Neural crest cell (in vitro differentiated cells): ENCODE measurements at places on chromosomes 11 and 22.

DNA sequence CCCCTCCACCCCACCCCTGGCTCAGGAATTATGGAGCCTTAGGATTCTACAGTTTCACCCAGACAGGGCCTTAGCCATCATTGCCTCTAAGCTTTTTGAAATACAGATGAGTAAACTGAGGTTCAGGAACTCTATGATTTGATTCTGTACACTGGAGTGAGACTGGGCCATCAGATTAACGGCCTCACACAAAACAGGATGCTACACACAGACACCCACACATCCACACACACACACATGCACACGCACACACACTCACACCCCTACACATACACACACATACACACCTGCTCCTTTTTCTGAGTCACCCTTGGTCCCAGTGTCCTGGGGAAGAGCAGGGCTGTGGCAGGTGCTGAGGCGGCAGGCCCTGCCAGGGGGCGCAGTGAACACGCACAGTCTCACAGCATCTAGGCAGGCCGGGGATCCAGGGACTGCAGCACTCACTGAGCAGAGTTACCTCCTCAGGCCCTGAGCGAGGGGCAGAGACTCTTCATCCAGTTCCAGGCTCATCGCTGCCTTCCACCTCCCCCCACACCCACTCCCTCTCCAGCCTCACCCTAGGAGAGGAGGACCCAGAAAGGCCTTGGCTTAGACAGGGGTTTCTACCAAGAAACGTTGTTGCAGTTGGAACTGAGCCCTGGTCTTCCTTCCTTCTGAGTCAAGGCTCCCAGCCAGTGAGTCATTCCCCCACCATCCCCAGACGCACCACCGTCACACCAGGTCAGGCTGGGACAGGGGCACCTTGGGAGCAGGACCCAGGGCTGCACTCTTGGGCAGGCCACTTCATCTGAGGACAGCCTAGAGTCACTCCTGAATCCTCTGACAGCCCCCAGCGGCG is 89.8 kb upstream of the PARVA start:
- peak; percentile 38 for DNase-seq

DNA sequence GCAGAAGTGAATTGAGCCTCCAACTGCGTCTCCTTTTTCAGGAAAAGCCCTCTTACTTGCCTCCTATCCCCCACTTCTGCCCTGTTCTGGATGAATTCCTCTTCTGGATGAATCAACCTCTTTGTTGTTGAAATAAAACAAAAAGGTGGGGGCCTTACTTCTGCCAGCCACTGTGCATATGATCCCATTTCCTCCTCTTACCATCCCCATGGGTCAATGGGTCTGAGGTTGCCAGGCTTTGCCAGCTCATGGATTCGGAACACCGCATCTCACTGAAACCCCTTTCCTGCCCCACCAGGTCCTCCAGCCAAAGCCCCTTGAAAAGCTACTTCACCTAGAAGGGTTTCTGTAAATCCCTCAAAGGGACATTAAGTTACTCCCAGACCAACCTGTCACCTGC is 3.7 kb upstream of the CHST1 start:
- DNase-seq = no peak

GRCh38 chr11:48054994-48055291 is 74.6 kb downstream of the PTPRJ start:
- DNase-seq = no peak

DNA sequence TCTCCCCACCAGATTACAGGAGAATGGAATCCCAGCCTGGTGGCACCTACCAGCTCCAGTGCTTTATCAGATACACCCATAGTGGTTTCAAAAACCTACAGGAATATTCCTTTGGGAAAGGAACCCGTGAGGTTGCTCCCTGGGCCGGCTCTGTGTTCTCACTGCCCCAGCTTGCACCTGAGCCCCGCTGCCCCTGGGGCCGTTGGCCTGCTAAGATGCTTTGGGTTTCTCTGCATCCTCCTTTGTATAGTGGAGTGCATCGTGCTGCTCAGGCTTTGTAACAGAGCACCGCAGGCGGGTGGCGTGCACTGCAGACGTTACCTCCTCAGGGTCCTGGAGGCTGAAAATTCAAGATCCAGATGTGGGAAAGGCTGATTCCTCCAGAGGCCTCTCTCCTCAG is 414.1 kb downstream of the BRD1 start:
- no peak for DNase-seq

GRCh38 chr11:12692229-12693075 is 18.2 kb downstream of the TEAD1 start:
- peak; percentile 55 for DNase-seq

- no peak for DNase-seq
Observed at GRCh38 chr11:22930816-22931594, 70.7 kb upstream of the CCDC179 start.
